ENCODE measurements at places on chromosomes 5 and 9.

DNA sequence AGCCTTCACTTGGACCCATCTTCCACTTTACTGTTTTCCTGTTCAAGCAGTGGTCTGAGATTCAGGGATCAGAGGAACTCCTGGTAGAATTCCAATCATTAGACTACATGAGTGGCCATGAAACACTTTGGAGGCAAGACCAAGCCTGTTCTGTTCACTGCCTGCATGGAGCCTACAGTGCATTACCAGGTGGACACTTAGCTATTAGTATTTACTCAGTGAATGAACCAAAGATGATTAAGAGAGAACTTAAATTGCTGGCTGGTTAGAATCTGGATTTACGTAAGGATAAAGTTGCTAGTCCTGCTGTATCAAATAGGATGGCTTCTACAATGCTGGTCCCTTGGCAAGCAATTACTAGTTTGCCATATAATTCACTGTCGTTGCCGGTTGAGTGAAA lies 245.5 kb downstream of the ARRDC3 start:
- DNase-seq, result no peak

DNA sequence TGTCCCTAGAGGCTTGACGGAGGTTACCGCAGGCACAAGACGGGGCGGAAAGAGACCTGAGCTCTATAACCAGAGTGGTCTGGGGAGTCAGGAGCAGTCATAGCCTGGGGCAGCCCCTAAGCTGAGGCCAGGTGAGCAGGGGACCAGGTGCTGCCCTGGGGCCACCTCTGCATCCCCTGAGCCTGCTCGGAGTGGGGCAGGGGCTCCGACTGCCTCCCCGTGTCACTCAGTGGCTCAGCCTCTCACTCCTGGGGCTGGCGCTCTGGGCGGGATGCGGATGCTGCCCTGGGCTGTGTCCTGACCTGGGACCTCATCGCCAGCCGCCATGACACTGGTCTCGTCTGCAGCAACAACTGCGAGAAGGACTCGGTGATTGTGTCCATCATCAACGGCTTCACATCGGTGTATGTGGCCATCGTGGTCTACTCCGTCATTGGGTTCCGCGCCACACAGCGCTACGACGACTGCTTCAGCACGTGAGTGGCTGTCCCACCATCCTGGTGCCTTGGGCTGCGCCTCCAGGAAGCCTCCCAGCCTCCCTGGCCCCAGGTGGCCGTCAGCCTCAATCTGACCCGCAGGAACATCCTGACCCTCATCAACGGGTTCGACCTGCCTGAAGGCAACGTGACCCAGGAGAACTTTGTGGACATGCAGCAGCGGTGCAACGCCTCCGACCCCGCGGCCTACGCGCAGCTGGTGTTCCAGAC lies 8.8 kb upstream of the SLC6A18 start:
- no peak for DNase-seq

DNA sequence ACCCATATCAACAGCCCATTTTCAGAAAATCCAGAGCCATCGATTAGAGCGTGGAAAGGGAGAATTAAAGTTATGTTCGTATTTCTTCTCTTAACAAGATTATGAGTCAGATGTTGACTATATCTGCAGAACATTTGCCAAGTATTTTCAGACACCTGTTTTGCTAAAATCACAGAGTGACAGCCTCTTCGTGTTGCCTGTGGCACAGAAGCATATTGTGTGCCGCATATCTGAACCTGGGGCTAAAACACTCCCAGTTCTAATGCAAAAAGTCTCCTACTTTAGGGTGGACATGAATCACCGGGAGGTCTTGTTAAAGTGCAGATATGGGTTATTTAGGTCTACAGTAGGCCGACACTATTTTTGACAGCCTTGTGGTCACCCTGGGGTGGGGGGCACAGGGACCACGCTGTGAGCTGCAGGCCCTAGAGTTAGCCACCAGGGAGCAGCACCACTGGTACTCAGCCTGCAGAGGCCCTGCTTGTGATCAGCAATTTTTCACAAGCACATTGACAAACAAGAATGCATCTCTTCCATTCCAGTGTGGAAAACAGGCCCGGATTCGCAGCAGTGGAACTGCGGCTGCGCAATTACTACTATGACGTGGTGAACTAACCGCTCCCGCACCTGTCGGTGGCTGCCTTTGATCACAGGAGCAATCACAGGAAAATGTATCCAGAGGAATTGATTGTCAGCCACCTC lies 93.5 kb downstream of the SYK start:
- DNase-seq, result no peak

- no peak for DNase-seq
Measured at GRCh38 chr9:5767968-5768932, 64.7 kb downstream of the ERMP1 start.

DNA sequence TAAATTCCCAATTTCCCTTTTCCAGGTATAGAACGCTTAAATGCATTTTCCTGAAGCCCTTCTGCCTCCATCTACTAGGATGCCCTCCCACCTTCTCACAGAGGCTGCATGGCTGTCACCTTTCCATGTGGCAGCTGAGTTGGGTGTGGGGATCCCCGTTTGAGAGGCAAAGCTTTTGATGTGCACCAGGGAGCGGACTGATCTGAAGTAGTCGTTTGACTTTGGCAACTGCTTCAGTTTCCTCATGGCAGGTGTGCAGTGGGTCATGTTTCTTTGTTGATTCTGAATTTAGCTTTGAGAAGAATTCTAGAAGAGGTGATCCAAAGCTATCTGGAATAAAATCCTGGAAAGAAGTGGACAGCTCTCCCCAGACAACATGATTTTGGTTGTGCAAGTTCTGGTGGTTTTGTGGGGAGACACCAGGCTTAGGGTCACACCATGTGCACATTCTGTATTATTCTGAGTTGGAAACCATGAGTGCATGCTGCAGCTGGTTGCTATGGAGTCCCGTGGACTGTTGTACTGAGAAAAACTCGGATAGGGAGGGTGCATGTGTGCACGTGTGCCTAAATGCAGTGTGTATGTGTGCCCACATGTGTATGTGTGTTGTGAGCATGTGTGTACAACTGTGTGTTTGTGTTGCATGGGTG lies 63.5 kb downstream of the GADD45G start:
- no peak for DNase-seq

GRCh38 chr9:98191671-98192502 lies 550 bp downstream of the CORO2A start:
- DNase-seq, result no peak

DNA sequence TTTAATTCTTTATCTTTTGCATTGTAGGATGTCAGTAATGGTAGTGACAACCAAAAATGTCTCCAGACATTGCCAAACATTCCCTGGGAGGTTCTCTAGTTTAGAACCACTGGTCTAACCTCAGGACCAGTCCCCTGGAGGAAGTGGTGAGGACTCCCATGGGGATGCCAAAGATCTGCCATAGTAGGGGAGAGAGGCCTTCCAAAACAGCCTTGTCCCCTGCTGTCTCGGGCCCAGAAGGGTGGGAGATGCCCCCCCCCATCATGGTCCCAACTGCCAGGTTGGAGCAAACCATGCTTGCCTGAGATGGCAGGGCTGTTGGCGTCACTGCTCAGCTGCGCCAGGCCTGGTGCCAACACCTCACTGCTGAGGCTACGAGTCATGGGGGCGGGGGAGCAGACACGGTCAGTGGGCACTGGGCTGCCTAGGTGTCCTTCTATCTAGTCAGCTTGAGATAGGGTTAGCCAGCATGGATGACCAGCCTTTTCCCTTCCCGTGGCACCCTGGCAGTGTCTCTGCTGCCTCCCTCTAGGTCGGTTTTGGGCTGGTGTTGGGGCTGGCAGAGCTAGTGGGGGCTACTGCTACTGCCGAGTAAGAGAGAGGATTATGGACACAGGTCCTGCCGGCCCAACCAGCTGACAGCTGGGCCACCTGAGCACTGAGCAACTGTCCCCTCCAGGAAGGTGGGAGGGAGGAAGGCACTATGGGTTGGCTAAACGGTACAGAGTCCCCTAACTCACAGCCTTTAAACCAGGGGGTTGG lies 8.3 kb upstream of the CXXC5 start:
- no peak for DNase-seq

Measured in stimulated activated CD8-positive, alpha-beta memory T cell treated with anti-CD3 and anti-CD28 coated beads, Interleukin-4, amount 100 ng/mL, for 4 hours (primary cell).